ENCODE measurements at places on chromosomes 5 and 9.

DNA sequence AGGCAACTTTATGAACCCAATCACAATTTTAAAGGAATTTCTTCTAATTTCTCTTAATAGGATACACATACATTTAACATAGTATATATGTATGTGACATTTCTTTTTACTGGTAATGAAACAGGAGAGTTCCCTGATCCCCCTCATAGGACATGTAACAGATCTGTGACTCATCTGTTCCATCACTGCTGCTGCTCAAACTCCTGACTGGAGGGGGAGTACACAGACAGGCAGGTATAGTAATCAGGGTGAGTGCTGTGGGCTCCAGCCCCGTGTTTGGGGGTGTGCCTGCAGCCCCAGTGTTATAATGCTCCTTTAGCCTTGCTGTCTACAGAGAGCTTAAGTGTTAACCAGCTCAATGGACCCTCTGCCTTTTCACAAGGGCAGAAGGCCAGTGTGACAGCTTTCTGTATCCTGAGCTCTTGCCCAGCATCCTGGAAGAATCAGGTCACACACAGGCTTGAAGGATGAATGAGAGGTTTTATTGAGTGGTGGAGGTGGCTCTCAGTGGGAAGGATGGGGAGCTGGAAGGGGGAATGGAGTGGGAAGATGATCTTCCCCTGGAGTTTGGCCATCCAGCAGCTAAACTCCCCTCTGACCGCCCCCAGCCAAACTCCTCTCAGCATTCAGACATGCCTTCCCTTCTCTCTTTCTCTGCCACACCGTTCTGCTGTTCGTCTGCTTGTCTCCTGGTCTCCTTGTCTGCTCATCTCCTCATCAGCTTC lies 161.3 kb downstream of the ZNF608 start:
- DNase-seq, result no peak

DNA sequence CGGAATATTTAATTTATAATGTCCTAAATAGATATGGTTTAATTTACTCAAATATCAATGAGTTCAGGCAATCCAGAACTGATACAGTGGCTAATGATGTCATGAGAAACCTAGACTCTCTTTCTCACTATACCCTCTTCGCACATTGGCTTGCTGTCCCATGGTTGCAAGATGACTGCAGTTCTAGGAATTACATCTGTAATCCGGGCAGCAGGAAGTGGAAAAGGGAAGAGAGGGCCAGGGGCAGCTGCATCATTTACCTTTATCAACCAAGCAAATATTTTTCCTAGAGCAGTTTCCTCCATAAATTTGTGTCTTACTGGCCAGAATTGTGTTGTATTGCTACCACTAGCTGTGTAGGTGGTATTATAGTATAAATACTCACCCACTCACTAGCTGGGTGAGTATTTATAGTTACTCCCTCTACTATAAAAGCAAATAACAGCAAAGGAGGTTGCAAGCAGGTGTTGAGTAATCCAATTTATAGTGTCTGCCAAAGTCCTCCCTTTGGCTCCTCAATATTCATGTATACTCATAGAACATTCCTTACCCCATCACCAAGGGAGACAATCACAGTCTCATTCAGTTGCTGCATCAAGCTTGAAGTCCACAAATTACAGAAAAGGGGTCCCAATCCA lies 168.8 kb downstream of the DROSHA start:
- DNase-seq, result no peak

GRCh38 chr9:93119953-93120845 lies 13.9 kb downstream of the NINJ1 start:
- peak; percentile 97 for DNase-seq

- DNase-seq, result no peak
These were observed 36.9 kb downstream of the FEM1C start for GRCh38 chr5:115507681-115508080.

DNA sequence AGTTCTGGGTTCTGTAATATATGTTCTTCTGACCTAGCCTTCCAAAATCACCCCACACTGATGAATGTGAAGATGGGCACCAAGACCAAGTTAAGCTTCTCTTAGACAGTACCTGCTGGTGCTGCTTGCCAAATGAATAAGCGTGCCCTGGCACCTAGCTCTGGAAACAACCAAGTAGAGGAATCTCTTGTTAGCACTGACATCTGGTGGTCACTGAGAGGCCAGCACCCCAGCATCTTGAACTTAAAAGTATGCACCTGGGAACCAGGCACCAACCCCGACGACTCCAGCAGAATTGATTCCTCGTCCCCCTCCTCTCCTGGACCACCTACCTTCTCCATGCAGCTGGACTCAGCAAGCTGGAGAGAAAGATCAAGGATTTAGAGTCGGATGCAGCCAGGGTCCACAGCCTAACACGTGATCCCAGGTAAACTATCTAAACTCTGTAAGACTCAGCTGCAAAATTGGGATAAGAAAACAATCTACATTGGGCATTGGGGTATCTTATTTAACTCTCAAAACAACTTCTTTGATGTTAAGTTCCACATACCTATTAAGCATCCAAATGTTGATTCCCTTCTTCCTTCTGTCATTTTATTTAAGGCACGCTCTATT lies 89.8 kb downstream of the SLC1A3 start:
- peak; percentile 66 for DNase-seq

DNA sequence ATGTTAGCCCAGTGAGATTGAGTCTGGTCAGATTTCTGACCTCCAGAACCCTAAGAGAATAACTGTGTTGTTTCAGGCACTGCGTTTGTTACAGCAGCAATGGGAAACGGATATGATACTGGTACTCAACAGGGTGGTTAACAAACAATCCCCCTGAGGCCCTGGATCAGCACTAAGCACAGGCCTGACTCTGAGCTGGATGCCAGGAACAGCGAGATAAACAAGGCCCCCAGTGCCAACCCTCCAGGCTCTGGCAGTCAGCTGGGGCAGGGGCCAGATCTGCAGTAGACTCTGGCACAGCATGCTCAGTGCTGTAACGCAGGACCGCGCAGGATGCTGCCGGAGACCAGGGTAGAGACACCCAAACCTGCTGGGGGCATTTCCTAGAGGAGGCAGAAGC lies 22.1 kb downstream of the CPLX2 start:
- DNase-seq, result no peak

GRCh38 chr5:156434471-156434870 lies 107.5 kb downstream of the SGCD start:
- no peak for DNase-seq

- no peak for DNase-seq
These were observed 26.8 kb downstream of the GRIA1 start for GRCh38 chr5:153517241-153517611.

GRCh38 chr5:54390015-54390414 lies 65.5 kb upstream of the HSPB3 start:
- no peak for DNase-seq

- no peak for DNase-seq
These were observed 166.4 kb downstream of the PBX3 start for GRCh38 chr9:125913551-125913950.

GRCh38 chr5:132012371-132013005 lies 1.0 kb upstream of the ACSL6 start:
- no peak for DNase-seq

DNA sequence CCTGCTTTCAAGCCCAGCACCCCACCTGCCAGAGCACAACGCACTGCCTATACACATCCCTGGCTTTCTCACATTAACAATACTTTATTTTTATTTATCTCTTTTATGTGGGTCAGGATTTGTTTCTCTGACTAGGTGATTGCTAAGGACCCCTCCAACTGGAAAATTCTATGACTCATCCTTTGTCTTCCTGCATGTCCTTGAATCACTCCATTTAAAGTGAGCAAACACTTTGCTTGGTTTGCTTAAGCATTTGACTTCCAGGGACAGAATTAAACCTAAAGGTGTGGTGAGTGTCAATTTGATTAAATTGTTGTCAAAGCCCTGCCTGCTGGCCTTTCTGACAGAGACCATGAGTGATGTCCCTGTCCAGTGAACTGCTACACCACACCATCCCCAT lies 536.5 kb upstream of the BRINP1 start:
- DNase-seq, result no peak

DNA sequence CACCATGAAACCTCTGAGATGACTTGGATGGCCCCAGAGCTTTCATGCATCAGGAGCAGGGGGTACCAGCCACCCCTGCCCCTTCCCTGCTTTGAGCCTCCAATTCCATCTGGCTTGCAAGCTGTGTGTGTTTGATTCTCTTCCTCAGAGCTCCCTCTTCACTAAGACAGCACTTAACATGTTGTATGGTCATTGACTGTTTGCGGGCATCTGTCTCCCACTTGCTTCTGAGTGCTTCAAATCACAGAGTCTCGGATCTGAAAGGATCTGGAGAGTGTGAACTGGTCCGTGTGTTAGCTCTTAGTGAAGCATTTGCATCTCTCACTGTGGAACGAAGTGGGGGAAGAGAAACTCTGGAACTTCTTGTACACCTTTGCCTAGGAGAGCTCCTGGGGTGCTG lies 7.1 kb upstream of the CPLX2 start:
- DNase-seq, result no peak

DNA sequence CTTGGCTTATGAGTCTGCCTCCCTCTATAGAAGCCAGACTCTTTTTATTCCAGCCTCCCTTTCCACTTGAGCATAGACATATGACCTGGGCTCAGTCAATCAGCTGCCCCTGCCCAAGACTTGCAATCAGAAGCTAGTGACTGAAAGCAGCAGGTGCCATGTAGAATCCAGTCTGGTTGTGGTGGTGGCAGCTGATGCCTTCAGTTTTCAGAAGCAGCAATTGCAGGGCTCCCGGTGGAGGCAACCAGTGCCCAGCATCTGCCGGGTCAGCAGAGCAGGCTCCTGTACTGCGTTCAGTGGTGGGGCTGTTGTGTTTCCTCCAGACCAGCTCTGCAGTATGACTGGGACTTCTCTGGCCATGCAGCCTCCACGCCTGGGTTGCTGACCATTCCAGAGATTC lies 53.9 kb upstream of the PALM2AKAP2 start:
- no peak for DNase-seq

Data from inflammatory macrophage treated with lipopolysaccharide for 4 hours (primary cell).